ENCODE measurements at places on chromosomes 6 and 20. TPM values are rescaled to one million over a fixed set of nuclear protein-coding genes. Genes with fewer than 3 reads are reported as not detected.

DNA sequence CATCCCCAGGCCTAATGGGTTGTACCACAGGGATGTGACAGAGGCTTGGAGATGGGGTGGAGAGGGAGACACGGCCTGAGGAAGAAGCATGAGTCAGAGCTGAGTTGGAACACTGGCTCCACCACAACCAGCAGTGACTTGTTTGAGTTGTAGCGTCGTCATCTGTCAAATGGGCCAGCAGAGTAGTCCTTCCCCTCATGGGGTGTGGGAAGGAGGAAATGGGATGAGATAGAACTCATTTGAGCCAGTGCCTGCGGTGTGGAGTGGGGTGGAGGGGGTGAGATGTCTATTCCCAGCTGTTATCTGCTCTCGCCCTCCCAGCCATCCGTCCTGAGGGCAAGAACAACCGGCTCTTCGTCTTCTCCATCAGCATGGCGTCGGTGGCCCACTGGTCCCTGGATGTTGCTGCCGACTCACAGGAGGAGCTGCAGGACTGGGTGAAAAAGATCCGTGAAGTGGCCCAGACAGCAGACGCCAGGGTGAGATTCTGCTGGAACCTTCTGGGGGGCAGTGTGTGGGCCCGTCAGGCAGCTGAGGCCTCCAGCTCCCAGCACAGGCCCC, 32.5 kb downstream of the PLCG1 start:
- DNase-seq = peak; percentile 12

DNA sequence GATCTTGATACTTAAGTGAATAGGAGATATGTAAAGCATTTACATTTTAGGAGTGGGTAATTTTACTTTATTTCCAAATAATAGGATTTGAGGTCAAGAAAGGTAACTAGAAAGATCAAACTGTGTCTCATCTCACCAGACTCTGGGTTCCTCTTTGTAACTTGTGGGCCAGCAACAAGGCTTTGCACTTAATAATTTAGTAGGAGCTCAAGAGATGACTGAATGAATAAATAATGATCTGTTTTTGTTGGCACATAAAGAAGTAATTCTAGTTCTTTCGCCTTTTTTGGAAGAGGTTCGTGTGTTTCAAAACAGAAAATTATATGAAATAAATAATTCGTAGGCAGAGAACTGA, 67.4 kb upstream of the FABP7 start:
- DNase-seq = no peak

GNAS-AS1 gene
- 1.2 TPM for total RNA-seq

GRCh38 chr6:23170049-23170448, 600.7 kb downstream of the HDGFL1 start:
- DNase-seq = no peak

CABLES2 gene
- total RNA-seq = 10.6 TPM

DNA sequence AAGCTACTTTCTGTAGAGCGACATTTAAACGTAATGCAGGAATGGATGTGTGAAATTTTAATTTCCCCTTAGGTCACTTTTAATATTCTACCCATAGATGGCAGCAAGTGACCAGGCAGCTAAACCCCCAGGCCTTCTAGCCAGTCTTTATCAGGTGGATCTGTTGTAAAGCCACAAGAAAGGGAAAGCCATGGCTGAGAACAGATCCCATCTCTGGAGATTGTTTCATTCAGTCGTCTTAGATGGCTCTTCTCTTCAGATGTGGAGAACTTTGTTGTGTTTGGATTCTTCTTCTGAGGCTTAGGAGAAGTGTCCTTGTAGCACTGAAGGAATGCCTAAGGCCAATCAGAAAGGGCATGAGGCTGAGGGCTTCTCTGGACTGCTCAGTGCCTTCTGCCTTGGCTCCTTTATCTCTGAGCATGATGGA, 15.8 kb upstream of the RNF182 start:
- peak; percentile 19 for DNase-seq

DNA sequence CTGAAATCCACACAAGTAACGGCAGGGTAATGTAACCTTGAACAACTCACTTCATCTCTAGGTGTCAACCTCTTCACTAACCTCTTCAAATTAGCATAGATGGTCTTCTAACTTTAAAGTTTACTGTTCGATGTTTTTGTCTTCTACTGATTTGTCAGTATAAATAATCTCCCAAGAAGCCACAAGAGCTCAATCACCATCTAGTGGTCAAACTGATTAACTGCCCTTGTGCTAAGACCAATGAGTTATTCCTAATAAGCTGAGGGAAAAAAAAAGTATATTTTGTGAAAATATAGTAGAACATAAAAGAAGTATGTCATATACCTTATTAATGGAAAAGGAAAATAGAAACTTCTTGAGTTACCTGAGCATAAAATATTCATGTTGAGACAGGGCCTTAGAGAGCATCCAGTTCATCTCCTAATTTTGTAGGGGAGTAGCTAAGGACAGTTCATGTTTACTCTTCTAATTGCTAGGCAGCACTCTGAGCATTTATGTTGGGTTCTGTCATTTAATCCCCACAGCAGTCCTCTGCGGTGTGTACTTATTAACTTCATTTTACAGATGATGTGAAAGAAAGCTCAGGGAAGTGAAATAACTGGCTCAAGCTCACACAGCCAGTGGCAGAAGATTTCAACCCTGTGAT, 317.1 kb downstream of the ESR1 start:
- DNase-seq = no peak

DNA sequence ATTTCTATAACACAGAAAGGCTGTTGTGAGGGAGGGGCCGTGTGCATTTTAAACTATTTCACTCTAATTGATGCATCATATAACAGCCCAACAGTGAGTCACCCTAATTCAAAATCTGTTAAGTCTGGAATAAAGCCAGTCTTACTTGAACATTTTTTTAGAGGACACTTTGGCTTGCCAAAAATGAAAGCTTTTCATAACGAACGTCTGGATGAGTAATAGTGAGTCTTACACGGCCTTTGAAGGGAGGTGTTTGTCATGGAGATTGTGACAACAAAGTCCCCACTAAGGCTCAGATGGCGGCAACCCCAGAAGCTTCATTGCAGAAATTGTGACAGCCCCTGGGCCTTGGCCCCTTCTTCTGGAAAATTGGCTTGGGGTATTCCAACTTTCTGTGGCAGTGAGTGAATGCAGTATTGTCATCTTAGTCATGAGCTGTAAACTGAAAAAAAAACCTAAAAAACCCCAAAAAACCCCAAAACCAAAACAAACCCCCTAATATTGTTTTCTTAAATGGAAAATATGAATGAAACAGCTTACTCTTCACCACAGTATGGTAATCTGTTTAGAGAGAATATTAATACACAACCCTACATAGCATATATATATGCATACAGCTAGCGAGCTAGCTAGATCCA, 92.6 kb upstream of the CLDN20 start:
- peak; percentile 39 for DNase-seq

DNA sequence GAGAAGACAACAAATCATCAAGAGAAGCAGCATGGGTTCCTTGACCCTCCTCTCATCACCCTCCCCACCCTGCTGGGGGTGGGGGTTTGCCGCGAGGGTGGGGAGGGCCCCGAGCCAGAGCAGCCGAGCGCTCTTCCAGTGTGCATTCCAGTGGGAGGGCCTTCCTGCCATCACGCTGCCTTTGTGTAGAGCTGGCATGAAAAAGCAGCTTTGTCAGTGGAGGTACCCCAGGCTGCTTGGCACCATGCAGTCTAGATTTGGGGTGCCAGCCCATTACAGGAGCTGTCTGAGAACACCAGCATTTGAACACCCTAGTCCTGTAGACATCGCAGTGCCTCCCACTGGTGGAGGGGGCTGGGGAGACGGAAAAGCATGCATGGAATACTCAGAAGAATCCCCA, 12.2 kb downstream of the BAK1 start:
- no peak for DNase-seq

DNA sequence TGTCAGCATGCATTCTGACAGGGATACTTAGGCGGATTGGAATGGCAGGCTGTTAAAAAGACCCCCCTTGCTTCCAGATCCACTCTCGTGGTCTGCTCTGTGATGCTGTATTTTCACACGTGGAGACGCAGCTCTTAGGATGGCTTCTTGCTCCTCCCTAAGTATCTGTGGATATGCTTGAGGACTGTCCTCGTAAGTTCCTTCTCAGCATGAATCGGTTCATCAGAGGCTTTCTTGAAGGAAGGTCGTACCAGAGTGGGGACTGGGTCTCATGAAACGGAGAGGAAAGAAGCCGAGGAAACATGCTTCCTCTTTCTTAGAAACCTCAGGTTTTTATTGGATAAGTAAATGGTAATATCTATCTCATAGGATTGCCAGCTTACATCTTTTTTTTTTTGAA, 220.4 kb downstream of the FARS2 start:
- DNase-seq = no peak

DNA sequence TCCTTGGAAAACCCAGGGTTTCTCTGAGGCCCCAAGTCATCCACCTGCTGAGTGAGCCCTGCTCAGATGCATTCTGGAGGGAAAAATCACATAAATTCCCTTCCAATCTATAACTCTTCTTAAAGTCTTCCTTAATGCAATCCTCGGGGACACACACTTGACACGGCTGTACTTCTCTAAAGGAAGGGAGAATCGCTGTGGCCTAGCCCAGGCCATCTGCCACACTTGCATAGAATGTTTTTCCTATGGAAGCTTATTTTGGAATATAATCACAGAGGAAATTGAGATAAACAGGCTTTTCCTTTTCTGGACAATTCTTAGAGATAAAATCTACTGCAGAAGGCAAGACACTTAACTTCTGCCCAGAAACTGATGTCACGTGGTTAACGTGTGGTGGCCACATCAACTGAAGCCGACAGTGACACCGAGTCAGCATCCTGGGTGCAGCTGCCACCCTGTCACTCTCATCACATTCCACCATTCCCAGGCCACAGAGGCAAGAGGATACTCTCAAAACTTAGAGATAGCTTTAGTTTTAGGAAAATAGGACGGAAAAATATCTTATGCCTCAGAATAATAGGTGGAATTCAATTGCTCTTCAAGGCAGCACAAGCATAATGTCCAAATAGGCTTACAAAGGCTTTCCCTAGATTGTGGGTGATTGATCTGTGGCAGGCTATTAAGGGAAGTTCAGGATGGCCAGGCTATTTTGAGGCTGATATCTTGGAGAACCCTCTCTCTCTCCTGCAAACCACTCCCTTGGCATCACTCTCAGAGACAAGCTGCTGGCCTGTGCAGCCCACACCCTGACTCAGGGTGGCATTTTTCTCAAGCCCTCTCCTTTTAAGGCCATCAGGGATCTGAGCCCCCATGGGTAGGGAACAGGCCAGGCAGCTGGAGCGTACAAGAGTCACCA, 29.6 kb downstream of the PSMB1 start:
- no peak for DNase-seq

Measured in uterus (tissue), 4 donors.